ENCODE measurements at places on chromosomes 3 and 15.

DNA sequence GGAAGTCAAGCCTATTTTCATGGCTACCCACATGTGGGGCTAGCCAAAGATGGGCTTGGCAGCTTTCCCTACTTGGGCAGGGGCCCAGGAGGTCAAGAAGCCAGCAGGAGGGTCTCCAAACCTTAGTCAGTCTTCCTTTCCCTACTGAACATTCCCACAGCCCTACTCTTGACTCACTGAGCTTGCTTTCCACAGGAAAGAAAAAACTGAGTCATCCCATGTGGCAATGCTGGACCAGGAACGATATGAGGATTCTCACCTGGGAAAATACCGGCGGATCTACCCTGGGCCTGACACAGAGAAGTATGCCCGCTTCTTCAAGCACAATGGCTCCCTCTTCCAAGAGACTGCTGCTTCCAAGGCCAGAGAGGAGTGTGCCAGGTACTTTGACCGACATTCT is 3.7 kb upstream of the NGRN start:
- no peak for DNase-seq
- H3K36me3 ChIP-seq: no peaks in the 10 kb centered on the region
- H3K27me3 ChIP-seq: peaks cover 4% of the 10 kb centered on the region
- H3K27ac ChIP-seq: no peak overlapping the region
- H3K4me3 ChIP-seq: no peak overlapping the region
- peaks cover 21% of the 10 kb centered on the region for H3K4me1 ChIP-seq

DNA sequence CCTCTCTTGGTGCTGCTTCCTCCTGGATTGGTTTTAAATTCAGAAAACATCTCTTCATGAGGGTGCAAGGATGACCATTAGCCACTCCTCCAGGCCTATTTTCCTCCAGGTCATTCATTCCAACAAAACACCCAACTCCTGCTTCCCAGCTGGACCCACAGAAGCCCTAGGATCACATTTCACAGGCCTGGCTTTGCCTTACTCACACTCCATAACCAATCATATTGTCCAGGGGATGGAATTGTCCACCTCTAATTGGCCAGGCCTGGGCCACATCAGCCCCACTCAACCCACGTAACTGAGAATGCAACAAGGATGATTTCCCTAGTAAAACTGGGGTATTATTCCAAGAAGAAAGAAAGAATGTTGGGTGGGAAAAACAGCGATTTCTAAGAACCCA is 616.7 kb upstream of the SUCLG2 start:
- no peak overlapping the region for H3K27ac ChIP-seq
- DNase-seq: no peak
- H3K4me3 ChIP-seq: no peak overlapping the region
- H3K4me1 ChIP-seq: no peaks in the 10 kb centered on the region

DNA sequence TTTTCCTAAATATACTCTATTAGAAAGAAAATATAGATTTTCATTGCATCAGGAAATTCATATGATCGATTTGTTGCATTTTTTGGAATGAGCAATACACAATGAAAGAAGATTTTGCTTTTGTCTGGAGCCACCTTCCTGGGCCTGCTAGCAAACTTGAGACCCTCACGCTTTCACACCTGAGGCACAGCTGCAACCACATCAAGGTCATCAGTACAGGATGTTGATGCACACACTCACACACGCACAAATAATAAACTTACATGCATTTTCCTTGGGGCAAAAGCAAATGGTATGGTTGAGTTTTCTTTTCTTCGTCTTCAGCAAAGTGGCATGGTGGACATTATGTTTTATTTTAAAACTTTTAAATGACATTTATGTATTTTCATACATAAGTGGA is 64.8 kb upstream of the SATB1 start:
- no peak overlapping the region for H3K27ac ChIP-seq
- peaks cover 2% of the 10 kb centered on the region for H3K36me3 ChIP-seq
- H3K4me3 ChIP-seq: no peak overlapping the region
- H3K27me3 ChIP-seq: no peaks in the 10 kb centered on the region

DNA sequence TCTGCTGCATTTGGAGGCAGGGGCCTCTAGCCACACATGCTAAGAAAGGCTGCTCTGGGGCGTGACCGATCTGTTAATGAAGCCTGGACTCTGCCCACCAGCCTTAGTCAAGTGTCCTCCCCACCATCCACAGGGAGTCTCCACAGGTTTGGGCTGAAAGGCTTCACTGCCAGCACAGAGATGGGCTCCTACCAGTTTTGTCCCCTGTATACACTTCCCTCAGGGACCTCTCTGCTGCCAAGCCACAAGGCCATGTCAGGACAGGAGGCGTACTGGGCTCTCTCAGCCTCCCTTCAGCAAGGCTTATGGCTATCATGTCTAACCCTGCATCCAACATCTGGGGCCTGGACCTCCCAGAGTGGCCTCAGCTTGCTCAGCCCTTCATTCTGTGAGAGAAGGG is 23.5 kb downstream of the KIF9 start:
- peaks cover 2% of the 10 kb centered on the region for H3K4me1 ChIP-seq
- no peak overlapping the region for H3K27ac ChIP-seq
- no peaks in the 10 kb centered on the region for H3K36me3 ChIP-seq
- no peak for DNase-seq
- H3K27me3 ChIP-seq: no peaks in the 10 kb centered on the region
- no peak overlapping the region for H3K4me3 ChIP-seq

DNA sequence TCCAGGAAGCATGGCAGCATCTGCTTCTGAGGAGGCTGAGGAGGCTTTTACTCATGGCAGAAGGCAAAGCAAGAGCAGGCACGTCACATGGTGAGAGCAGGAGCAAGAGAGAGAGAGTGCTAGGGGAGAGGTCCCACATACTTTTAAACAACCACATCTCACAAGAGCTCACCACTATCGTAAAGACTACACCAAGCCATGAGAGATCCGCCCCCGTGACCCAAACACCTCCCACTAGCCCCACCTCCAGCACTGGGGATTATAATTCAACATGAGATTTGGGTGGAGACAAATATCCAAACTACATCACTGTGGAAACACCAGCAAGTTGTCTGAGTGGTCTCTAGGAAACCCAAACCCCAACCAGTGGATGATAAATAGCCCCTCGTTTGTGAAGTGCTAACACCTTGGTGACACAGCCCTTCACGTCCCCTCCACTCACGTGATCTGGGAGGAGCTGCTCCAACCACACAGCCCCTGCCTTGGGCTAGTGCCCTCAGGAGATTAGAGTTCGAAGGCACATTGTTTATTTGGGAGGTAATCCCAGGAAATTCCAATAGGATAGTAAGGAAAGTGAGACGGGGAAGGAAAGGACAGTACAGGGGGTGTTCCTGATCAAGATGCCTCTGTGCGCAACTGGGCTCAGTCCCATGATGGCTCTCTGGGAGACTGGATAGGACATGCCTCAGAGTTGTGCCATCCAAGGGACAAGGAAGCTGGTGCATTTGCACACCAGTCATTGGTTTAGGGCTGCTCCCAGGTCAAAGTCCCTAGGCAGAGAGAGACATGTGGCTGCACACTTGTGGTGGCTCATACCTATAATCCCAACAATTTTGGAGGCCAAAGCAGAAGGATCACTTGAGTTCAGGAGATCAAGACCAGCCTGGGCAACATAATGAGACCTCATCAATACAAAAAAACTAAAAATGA is 80.6 kb upstream of the CTNNB1 start:
- H3K4me1 ChIP-seq: peaks cover 23% of the 10 kb centered on the region
- H3K27me3 ChIP-seq: no peaks in the 10 kb centered on the region
- H3K27ac ChIP-seq: peak overlapping the region; percentile 89
- H3K4me3 ChIP-seq: peak overlapping the region; percentile 69
- no peak for DNase-seq

DNA sequence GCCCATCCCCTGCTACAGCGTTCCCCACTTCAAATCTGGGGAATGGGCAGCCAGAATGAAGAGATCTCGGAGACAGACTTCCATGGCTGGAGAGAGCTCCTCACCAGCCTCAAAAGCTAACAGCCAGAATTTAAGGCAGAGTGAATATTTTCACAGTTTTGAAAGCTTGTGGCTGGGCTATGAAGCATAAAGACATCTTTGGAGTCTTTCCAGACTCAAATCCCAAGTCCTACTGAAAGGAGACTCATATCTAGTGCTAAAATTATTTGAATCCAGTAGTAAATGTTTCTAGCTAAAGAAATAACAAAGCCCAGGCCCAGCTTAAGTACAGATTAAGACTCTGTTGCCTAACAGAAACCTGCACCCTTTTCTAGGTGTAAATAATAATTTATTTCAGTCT is 628.4 kb upstream of the ALCAM start:
- no peak overlapping the region for H3K4me3 ChIP-seq
- H3K27me3 ChIP-seq: peaks cover 16% of the 10 kb centered on the region
- no peak for DNase-seq
- no peak overlapping the region for H3K27ac ChIP-seq

GRCh38 chr3:16801223-16801622 is 83.5 kb upstream of the PLCL2 start:
- no peak for DNase-seq
- no peaks in the 10 kb centered on the region for H3K36me3 ChIP-seq
- H3K4me3 ChIP-seq: no peak overlapping the region
- no peaks in the 10 kb centered on the region for H3K27me3 ChIP-seq

GRCh38 chr3:112611752-112612515 is 29.0 kb downstream of the CCDC80 start:
- H3K27me3 ChIP-seq: peaks cover 39% of the 10 kb centered on the region
- peaks cover 5% of the 10 kb centered on the region for H3K4me1 ChIP-seq
- no peak overlapping the region for H3K4me3 ChIP-seq
- H3K27ac ChIP-seq: no peak overlapping the region

GRCh38 chr15:96321639-96322535 is 8.6 kb upstream of the NR2F2 start:
- DNase-seq: no peak
- H3K27ac ChIP-seq: no peak overlapping the region
- peaks cover 3% of the 10 kb centered on the region for H3K4me1 ChIP-seq

GRCh38 chr15:55220606-55221005 is 23.9 kb upstream of the RSL24D1 start:
- peak overlapping the region; percentile 27 for H3K27ac ChIP-seq
- H3K4me3 ChIP-seq: no peak overlapping the region
- H3K4me1 ChIP-seq: peaks cover 42% of the 10 kb centered on the region
- DNase-seq: no peak
- no peaks in the 10 kb centered on the region for H3K27me3 ChIP-seq

DNA sequence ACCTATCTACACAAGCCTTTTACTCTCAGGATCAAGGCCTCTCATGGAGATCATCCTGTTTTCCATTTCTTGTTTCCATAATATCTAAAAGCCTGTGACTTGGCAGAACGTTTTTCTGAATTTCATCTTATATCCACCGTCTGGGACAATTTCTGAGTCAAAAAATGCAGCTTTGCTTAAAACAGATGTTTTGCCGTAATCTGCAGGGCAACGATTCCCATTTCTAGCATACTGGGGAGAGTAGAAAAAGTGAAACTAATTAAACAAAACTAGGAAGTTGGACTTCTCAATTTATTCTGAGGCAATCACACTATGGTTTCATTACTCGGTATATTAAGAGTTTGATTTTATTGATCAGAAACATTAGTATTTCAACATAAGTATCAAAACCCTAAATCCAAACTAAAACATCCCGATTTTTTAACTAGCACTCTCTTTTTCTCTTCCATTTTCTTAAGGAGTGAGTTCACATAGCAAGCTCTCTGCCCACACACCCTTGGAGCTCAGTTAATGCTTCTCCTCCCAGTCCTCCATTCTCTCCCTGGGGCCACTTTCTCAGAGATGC is 33.6 kb downstream of the SPATA12 start:
- H3K27me3 ChIP-seq: peaks cover 15% of the 10 kb centered on the region
- no peak overlapping the region for H3K4me3 ChIP-seq
- no peak overlapping the region for H3K27ac ChIP-seq
- DNase-seq: no peak

DNA sequence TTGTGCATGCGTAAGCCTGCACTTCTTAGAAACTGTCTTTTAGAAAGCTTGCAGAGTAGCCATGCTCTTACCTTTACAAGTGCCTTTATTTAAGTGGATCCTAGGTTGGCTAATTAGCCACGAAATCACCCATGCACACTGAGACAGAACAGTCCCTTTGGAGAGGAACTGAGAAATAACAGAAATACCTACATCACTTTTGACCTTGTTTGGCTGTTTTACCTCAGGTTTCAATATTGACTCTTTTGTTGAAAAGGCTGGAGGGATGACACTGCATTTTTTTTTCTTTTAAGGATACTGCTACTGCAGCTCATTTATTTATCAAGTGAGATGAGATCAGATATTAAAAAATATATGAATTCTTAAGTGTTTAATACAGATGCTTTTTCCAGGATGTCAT is 155.6 kb upstream of the GOLIM4 start:
- H3K36me3 ChIP-seq: no peaks in the 10 kb centered on the region
- H3K4me3 ChIP-seq: peak overlapping the region; percentile 21
- H3K4me1 ChIP-seq: peaks cover 7% of the 10 kb centered on the region

GRCh38 chr15:75090388-75090734 is 67.0 kb downstream of the PPCDC start:
- H3K4me3 ChIP-seq: no peak overlapping the region
- H3K4me1 ChIP-seq: no peaks in the 10 kb centered on the region
- H3K27me3 ChIP-seq: no peaks in the 10 kb centered on the region
- no peak overlapping the region for H3K27ac ChIP-seq
- H3K36me3 ChIP-seq: no peaks in the 10 kb centered on the region

DNA sequence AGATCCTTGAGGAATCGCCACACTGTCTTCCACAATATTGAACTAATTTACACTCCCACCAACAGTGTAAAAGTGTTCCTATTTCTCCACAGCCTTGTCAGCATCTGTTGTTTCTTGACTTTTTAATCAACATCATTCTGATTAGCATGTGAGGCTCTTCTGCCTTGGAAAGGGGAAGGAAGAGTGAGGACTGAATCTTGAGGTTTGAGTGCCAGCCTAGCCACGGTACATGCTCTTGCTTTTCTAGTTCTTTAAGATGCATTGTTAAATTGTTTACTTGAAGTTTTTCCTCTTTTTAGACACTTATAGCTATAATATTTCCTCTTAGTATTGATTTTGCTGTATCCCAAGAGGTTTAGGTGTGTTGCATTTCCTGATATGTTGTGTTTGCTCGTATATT is 596.1 kb downstream of the OTOL1 start:
- H3K36me3 ChIP-seq: no peaks in the 10 kb centered on the region
- no peak overlapping the region for H3K27ac ChIP-seq
- H3K4me3 ChIP-seq: no peak overlapping the region
- no peaks in the 10 kb centered on the region for H3K27me3 ChIP-seq
- DNase-seq: no peak
- no peaks in the 10 kb centered on the region for H3K4me1 ChIP-seq

DNA sequence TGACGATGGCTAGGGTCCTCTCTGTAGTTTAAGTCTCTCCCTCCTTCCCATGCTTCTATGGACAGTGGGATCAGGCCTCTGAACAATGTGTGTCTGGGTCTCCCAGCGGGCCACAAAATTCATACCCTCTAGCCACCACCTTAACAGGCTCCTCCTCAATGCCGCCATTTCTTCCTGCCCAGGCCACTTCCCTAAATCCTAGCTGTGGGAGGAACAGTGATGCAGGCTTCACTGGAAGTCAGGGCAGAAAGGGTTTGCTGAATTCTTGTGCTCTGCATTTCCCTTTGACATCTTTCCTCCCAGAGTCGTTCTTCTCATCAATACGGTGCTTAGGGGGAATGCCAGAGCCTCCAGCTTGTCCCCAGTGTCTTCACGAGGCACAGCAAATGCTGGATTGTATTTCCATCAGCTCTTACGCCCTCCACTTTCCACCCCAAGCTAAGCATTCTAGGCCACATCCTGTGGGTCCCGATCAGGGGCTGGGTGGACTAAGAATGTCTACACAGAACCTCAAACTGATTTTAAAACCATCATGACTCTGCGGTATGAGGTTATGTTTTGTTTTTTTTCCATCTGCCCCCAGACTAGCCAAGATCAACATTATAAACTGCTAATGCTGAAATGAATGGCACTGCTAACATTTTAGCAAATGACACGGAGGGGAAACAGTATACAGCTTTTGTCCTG is 11.9 kb upstream of the LDHAL6B start:
- H3K4me3 ChIP-seq: no peak overlapping the region
- no peak overlapping the region for H3K27ac ChIP-seq
- DNase-seq: no peak
- H3K36me3 ChIP-seq: no peaks in the 10 kb centered on the region
- H3K4me1 ChIP-seq: no peaks in the 10 kb centered on the region

All from T-helper 17 cell (primary cell).